Esophagus squamous epithelium (tissue), 5 donors: ENCODE measurements at places on chromosomes 4 and X. TPM values are rescaled to one million over a fixed set of nuclear protein-coding genes. Genes with fewer than 3 reads are reported as not detected.

The PHKA1 gene
- total RNA-seq = 10.3 TPM

The MAGED4B gene
- 0.72 TPM for total RNA-seq

The ACE2 gene
- 4.2 TPM for total RNA-seq

The SLITRK4 gene
- total RNA-seq = 0.76 TPM

The MAGEA1 gene
- not detected for total RNA-seq
